NCI-H1694 (cell line): ENCODE measurements at places on chromosomes 2 and 18.

GRCh38 chr2:139080244-139080643 lies 300.1 kb upstream of the NXPH2 start:
- no peak for DNase-seq

- peak; percentile 42 for DNase-seq
Observed at GRCh38 chr2:137886083-137886831, 78.0 kb upstream of the HNMT start.

- no peak for DNase-seq
Observed at GRCh38 chr2:45380131-45380836, 230.8 kb downstream of the SRBD1 start.

GRCh38 chr2:204964414-204964813 lies 419.1 kb downstream of the PARD3B start:
- no peak for DNase-seq

DNA sequence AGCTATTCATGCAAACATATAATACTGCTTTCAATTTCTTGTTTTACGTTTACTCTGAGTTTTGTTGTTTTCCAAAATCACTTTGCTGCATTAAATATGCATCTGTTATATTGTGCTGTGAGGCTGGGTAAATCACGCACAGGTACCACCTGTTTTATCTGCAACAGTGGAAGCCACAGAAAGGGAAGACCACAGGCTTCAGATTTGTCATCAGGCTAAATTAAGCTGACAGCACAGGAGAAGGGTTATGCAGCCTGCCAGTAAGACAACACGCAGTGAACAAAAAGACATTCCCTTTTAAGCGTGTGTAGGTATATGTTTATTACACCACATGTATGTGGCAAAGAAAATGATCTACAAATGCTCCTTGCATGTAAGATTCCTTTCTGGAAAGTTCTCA lies 38.2 kb downstream of the ZNF516 start:
- no peak for DNase-seq

DNA sequence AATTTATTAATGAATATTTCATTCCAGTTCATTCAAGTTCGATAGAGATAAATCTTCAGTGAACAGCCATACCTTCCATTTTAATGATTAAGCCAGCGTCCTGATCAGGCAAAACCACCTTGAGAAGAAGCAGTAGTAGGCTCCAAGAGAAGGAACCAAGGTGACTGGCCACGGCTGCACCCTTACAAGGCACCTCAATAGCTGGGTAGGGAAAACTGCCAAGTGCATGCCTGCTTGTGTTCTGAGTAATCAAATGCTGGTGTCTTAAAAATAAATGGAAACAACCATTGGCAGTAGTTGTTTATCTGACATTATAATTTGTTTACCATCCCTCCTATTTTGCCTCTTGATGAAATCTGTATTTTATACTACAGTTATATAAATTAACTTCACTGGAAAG lies 10.0 kb upstream of the FEZ2 start:
- DNase-seq, result no peak

GRCh38 chr18:9918016-9918680 lies 4.3 kb downstream of the VAPA start:
- DNase-seq, result no peak

DNA sequence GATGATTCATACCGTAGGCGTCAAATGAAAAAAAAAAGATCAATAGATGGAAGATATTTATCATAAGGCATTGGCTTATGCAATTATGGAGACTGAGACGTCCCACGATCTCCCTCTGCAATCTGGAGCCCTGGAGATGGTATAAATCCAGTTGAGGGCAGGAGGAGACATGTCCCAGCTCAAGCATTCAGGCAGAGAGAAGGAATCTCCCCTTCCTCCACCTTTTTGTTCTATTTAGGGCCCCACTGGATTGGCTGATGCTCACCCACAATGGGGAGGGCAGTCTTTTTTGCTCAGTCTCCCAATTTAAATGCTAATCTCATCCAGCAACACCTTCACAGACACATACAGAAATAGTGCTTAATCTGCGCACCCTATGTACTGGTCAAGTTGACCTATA lies 18.0 kb upstream of the OLA1 start:
- no peak for DNase-seq

GRCh38 chr2:111958901-111959300 lies 60.5 kb downstream of the MERTK start:
- DNase-seq, result no peak

- no peak for DNase-seq
Observed at GRCh38 chr2:30219886-30220875, 11.2 kb upstream of the LBH start.

GRCh38 chr2:109238580-109238979 lies 109.6 kb downstream of the SH3RF3 start:
- DNase-seq, result no peak

DNA sequence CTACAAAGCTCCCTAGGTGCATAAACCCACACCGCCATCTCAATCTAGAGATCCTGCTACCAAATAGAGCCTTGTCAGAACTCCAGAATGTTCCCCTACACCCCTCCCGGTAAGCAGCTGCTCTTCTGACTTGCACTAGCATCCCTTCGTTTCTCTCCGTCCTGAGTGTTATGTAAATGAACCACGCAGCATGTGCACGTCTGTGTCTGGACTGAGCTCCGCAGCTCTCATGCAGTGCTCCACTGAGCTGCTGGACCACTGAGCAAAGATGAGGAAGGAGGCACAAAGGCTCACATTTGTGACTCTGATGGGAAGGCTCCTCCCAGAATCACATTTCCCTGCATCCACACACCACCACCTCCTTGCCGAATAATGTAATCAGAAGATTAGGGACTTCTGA lies 203.6 kb downstream of the MYT1L start:
- no peak for DNase-seq

- no peak for DNase-seq
Observed at GRCh38 chr2:127101756-127102477, 5.0 kb downstream of the BIN1 start.
